ENCODE measurements at places on chromosomes 7 and 10. TPM values are rescaled to one million over a fixed set of nuclear protein-coding genes. Genes with fewer than 3 reads are reported as not detected.

Gene PRLHR
- total RNA-seq = not detected

Gene ZNF365
- total RNA-seq = 5.9 TPM

Gene IDI2
- total RNA-seq = not detected

Gene SPAG6
- not detected for total RNA-seq

Gene USP6NL
- total RNA-seq = 12.2 TPM

Gene ENKUR
- 0.24 TPM for total RNA-seq

GRCh38 chr10:33509231-33509831 lies 174.9 kb upstream of the NRP1 start:
- peak; percentile 91 for DNase-seq

DNA sequence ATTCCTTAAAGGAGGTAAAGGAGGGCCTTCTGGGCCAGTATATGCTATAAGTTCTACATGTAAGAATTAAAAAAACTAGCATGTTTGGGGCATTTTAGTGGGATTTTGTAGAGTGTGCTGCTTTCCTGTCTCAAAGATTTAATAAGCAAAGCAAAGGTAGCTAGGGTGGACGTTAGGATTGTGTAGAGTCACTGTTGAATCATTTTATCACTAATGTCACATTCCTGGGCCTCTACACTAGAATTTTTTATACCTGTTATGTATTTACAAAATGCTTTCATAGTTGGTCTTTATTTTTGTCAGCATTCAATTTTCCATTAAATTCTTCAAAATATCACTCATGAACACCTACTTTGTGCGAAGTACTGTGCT lies 139.4 kb upstream of the PHYHIPL start:
- DNase-seq = no peak

GRCh38 chr10:90288391-90288933 lies 569.4 kb downstream of the HTR7 start:
- peak; percentile 29 for DNase-seq

- no peak for DNase-seq
Observed at GRCh38 chr7:26657686-26658388, 206.6 kb downstream of the SKAP2 start.

DNA sequence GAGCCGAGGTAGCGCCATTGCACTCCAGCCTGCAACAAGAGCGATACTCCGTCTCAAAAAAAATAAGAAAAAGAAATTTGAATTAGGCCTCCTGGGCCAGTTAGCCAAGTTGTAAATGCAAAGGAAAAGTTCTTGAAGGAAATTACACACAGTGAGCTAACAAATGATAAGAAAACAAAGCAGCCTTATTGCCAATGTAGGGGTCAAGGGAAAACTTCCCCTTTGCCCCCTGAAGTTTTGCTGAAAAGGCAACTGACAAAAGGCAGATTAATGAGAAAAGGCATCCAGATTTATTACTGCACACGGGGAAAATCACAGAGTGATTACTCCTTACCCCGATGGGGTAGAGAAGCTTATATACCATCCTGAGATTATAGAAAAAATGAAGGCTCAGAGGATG lies 70.3 kb downstream of the PAPSS2 start:
- no peak for DNase-seq

- no peak for DNase-seq
Observed at GRCh38 chr10:101464599-101464998, 110.6 kb downstream of the BTRC start.

DNA sequence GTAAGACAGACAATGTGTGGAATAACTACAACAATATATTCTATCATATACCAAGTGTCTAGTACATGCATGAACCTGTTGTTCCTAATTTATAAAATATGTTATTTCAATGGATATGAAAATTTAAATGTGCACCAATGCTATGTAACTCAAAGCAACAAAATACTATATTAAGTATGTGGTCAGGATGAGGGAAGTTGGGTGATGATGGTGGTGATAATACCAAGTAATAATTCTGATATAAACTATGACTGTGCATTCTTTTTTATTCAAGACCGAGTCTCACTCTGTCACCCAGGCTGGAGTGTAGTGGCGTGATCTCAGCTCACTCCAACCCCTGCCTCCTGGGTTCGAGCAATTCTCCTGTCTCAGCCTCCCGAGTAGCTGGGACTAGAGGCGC lies 2.1 kb upstream of the FRA10AC1 start:
- no peak for DNase-seq

- peak; percentile 23 for DNase-seq
Observed at GRCh38 chr7:74544706-74545469, 91.2 kb downstream of the GTF2IRD1 start.

GRCh38 chr10:11861341-11861740 lies 38.2 kb downstream of the PROSER2 start:
- DNase-seq = no peak

DNA sequence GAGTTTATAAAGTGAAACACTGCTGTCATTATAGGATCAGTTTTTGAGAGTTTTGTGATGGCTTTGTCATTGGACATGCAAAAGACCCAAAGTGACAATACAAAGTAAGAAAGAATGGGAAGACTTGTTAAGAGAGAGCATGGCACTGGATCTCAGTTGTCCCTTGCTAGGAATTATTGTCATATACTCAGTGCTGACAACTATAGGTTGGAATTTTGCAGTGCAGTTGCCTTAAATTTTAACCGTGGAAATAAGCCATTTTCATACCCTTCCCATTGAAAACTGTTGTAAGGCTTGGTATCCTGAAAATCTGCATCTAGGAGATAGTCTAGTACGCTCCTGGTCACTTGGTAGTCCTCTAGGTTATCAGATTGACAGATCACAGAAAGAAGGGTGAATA lies 1156.7 kb downstream of the GATA3 start:
- DNase-seq = no peak

DNA sequence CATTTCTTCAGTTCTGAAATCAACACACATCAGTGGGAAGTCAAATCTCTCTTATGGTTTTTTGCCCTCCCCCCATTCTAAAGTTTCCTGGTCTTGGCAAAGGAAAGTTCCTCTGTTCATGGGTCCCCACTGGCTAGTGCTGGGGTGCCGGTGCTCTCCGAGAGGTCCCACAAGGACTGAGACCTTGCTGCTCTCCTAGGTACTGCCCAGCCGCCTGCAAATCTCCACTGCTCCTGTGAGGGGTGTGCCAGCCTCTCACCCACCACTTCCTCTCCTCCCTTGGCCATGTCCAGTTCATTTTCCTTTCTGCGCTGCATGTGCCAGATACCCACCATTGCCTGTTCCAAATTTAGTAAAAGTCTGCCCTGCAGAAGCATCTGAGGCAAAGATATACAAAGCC lies 17.2 kb upstream of the INHBA start:
- DNase-seq = no peak

DNA sequence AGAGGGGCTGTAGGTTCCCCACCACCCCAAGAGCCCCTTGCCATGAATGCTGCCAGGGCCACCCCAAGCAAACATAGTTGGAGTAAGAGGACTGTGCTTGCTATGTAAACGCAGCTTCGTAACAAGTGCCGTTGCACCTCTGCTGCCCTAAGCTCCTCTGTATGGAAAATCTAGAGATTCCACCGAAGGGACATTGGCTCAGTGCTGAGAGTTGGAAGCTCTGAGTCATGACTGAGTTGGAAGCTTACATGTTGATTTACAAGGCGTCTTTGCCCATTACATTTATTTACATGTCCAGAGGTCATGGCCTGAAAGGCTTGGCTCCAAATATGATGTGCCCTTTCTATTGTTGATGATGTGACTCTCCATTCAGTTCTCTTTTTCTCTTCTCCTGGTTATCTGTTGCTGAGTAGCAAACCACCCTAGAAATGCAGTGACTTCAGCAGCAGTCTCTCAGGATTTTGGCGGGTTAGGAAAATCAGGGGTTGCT lies 233.1 kb upstream of the TCF7L2 start:
- DNase-seq = peak; percentile 6

GRCh38 chr7:7264306-7265040 lies 82.1 kb downstream of the C1GALT1 start:
- DNase-seq = no peak

- no peak for DNase-seq
Observed at GRCh38 chr10:78301481-78301880, 267.8 kb downstream of the RPS24 start.

DNA sequence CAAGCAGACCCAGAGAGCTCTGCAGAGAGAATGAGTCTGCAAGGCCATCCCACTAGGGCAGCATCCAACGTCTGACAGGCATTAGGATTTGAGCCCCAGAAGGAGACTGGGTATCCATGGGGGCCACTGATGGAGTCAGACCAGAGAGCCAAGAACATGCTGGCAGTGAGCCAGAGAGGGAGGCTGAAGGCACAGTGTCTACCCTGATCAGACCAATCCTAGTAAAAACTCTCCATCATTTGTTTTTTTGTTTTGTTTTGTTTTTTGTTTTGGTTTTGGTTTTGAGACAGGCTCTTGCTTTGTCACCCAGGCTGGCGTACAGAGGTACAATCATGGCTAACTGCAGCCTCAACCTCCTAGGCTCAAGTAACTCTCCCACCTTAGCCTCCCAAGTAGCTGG lies 133.1 kb upstream of the LYZL2 start:
- no peak for DNase-seq

Data from mammary epithelial cell (primary cell).